Stomach (tissue), 19 donors: ENCODE measurements at places on chromosomes 1 and 21. TPM values are rescaled to one million over a fixed set of nuclear protein-coding genes. Genes with fewer than 3 reads are reported as not detected.

PGBD2 gene
- polyA plus RNA-seq, result 2.4 TPM

SELL gene
- polyA plus RNA-seq, result 1.1 TPM

- no peak for DNase-seq
Observed at GRCh38 chr1:117092594-117092993, 29.0 kb downstream of the TRIM45 start.

DNA sequence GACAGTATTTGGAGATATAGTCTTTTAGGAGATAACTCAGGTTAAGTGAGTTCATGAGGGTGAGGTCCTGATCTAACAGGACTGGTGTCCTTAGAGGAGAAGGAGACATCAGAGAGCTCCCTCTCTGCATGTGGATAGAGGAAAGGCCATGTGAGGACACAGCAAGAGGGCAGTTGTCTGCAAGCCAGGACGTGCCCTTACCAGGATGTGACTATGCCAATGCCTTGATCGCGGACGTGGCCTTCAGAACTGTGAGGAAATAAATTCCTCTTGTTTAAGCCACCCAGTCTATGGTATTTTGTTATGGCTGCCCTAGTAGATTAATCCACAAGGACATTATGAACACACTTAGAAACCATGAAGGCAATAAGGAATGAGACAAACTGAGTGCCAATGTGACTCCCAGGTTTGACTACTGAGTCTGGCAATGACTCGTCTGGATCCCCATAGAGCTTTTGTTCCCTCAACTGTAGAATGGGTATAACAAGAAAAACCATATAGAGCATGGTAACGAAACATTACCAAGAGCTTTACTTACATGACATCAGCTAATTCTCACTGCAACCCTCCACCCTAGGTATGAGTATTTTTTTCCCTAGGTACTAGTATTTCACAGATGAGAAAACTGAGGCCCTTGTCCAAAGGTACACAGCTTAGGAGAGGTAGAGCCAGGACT lies 6.5 kb downstream of the URB1 start:
- peak; percentile 31 for DNase-seq

DNAJC6 gene
- 0.68 TPM for polyA plus RNA-seq

GRCh38 chr1:18901952-18902522 lies 318 bp downstream of the ALDH4A1 start:
- DNase-seq, result no peak

- peak; percentile 3 for DNase-seq
Observed at GRCh38 chr1:121414905-121415304, 230.1 kb downstream of the SRGAP2C start.

GRCh38 chr1:201460814-201461644 lies 8.0 kb downstream of the PHLDA3 start:
- DNase-seq, result peak; percentile 61

UHMK1 gene
- 11.8 TPM for polyA plus RNA-seq

GRCh38 chr1:10456048-10456447 lies 6.2 kb downstream of the CORT start:
- DNase-seq, result no peak

- DNase-seq, result no peak
Observed at GRCh38 chr1:156465747-156466365, 34.7 kb downstream of the MEF2D start.

DNA sequence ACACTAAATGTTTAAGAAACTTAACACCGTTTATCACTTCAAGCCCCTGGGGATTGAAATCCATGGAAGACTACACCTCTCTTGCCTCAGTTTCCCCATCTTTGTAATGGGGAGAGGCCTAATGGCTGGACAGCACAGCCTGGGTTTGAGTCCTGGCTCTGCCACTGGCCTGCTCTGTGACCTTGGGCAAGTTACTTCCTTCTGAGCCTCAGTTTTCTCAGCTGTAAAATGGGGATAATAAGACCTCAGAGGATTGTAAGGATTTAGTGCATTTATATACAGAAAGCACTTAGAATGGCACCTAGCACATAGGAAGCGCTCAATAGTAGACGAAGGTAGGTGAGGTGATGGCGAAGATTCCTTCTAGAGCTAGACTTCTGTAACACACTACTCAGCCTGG lies 5.5 kb downstream of the AGTRAP start:
- no peak for DNase-seq

- peak; percentile 85 for DNase-seq
Observed at GRCh38 chr1:117534995-117535467, 70.8 kb upstream of the TENT5C start.

- DNase-seq, result no peak
Observed at GRCh38 chr1:205526431-205526830, 22.0 kb downstream of the CDK18 start.
